ENCODE measurements at places on chromosomes 5 and 9.

- no peak for DNase-seq
These were observed 724 bp downstream of the SGTB start for GRCh38 chr5:65721050-65721719.

DNA sequence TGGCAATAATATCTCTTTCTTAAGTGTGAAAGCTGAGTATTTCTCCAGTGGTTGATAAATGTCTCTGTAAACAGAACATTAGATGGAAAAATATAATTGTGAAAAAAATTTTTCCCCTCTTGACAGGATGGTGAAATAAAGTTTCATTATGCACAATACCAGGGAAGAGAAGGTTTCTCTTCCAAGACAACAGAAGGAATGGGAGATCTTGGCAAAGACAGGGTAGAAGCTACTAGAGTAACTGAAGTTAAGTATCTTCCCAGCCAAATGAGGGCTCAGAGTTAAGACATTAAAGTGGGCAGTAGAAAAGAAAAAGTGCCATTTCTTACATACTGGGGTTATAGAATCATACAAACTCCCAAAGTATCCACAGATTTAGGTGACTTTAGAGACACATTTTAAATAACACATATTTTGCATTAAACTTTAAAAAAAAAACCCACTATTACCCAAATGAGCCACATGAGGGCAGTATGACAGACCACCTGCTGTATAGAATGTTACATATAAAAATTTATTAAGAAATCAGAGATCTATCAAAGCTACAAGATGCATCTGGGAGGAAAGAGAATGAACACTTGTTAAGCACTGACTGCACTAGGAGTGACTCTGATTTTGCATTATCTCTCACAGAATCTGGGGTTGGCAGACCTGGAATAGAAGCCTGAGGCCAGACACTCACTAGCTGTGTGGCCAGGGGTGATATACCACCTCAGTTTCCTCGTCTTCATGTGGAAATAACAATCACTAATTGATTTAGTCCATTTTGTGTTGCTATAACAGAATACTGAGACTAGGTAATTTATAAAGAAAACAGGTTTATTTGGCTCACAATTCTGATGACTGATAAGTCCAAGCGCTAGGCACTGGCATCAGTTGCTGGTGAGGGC is 98.5 kb downstream of the ARSB start:
- DNase-seq, result no peak

DNA sequence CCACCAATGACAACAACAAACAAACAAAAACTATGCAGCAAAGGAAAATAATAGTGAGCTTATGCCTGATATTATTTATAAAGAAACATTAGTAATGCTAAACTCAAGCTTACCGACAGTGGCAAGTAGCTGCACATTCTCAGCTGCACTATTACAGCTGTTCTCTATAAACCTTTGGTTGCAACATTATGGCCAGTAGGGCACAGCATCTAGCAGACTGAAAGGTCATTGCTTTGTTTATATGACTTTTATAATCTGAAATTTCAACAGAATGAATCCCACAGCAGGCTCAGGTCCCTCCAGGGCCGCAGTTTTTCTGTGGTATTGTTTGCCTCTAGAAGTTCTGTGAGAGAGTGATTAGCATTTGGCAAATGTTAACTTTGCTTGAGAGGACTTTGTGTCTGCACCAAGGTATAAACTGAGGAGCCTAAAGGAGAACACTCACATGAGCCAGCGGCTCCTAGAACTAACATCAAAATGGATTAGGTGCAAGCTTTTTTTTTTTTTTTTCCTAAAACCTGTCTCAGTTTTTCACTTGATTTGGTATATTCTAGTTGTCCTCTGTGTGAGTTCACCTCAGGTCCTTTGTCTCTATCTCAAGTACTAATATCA is 58.3 kb downstream of the IZUMO3 start:
- DNase-seq, result no peak

GRCh38 chr5:72402959-72403628 is 82.9 kb downstream of the PTCD2 start:
- DNase-seq, result no peak

GRCh38 chr5:140220032-140220697 is 45.2 kb downstream of the CYSTM1 start:
- DNase-seq, result no peak

DNA sequence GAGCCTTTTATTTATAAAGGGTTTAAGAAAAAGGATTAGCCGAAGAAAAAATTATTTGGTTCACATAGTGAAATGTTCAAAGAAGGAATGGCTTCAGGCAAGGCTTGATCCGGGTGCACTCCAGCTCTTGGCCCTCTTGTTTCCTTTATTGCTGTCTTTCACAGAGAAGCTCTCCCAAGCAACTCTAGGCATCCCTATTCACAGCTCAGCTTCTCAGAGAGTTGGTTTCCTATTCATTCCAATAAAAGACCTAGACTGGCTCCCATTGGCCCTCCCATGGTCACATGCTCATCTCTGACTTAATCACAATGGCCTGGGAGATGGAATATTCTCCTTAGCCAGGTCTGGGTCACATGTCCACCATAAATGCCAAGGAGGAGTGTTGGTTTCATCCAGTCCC is 9.4 kb upstream of the FGFR4 start:
- DNase-seq, result no peak

GRCh38 chr5:180053061-180053602 is 18.4 kb downstream of the RNF130 start:
- no peak for DNase-seq

- DNase-seq, result no peak
These were observed 4.6 kb downstream of the SURF4 start for GRCh38 chr9:133371261-133371711.

DNA sequence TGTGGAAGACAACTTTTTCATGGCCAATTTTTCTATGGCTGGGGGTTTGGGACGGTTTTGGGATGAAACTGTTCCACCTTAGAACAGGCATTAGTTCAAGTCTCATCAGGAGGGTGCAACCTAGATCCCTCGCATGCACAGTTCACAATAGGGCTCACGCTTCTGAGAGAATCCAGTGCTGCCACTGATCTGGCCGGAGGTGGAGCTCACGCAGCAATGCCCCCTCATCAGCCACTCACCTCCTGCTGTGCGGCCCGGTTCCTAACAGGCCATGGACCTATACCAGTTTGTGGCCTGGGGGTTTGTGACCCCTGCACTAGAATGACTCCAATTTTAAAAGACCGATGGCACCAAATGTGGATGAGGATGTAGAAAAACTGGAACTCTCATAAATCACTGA is 127.2 kb upstream of the IER5L start:
- DNase-seq, result no peak

DNA sequence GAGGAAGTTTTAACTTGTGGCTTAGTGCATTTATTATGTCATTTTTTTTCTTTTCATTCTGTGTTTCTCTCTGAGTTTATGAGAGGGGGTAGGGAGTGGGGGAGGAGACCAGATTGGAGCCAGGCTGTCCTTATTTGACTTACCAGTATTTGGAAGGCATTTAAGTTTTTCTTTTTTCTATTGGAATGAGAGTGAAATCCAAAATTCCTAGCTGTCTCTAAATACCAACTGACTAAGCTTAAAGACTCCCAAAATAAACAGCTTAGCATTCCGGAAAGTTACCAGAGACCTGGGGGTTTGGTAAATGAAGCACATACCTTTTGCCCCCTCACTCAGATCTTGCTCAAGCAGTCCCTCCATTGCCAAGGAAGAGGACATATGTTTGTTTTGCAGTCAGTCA is 581.9 kb upstream of the BRINP1 start:
- no peak for DNase-seq

- DNase-seq, result no peak
These were observed 464.7 kb downstream of the DMRT2 start for GRCh38 chr9:1514776-1515363.

- DNase-seq, result no peak
These were observed 93.8 kb downstream of the HSPA4 start for GRCh38 chr5:133145436-133146170.
